ENCODE measurements at places on chromosomes 1 and 21. TPM values are rescaled to one million over a fixed set of nuclear protein-coding genes. Genes with fewer than 3 reads are reported as not detected.

The RAB42 gene
- total RNA-seq = 4.5 TPM

The SUMO3 gene
- 93.1 TPM for total RNA-seq

The B3GALT5 gene
- 0.37 TPM for total RNA-seq

The UBIAD1 gene
- total RNA-seq = 3.0 TPM

The SLAMF8 gene
- not detected for total RNA-seq

The GLIS1 gene
- 2.7 TPM for total RNA-seq

The DHCR24 gene
- 184 TPM for total RNA-seq

The GSTM5 gene
- 1.8 TPM for total RNA-seq

The FCRLB gene
- 3.7 TPM for total RNA-seq

The KMO gene
- not detected for total RNA-seq

The ADGRL2 gene
- 47.6 TPM for total RNA-seq

The DCST1 gene
- not detected for total RNA-seq

The PDXK gene
- 208 TPM for total RNA-seq

The PODN gene
- 1.5 TPM for total RNA-seq

The SFN gene
- total RNA-seq = 0.14 TPM

The TCP10L gene
- 0.46 TPM for total RNA-seq

The OLIG2 gene
- not detected for total RNA-seq

The VPS45 gene
- total RNA-seq = 43.6 TPM

The ETV3L gene
- total RNA-seq = not detected

The SPRR1B gene
- not detected for total RNA-seq

The TMPRSS3 gene
- not detected for total RNA-seq

The MFAP2 gene
- 34.6 TPM for total RNA-seq

The GNG12 gene
- total RNA-seq = 149 TPM

The CBR3 gene
- 4.5 TPM for total RNA-seq

The KCNT2 gene
- total RNA-seq = 4.8 TPM

The TMPRSS2 gene
- not detected for total RNA-seq

The LEMD1 gene
- not detected for total RNA-seq

The S100A8 gene
- total RNA-seq = not detected

The OR2L8 gene
- not detected for total RNA-seq

The NECAP2 gene
- total RNA-seq = 74.4 TPM

The TADA1 gene
- 8.3 TPM for total RNA-seq

The NTNG1 gene
- total RNA-seq = 2.2 TPM

The RGS13 gene
- total RNA-seq = not detected

The MYBPHL gene
- total RNA-seq = not detected
